ENCODE measurements at places on chromosomes 16 and 17. TPM values are rescaled to one million over a fixed set of nuclear protein-coding genes. Genes with fewer than 3 reads are reported as not detected.

- no peak for DNase-seq
These were observed 49.2 kb downstream of the CUEDC1 start for GRCh38 chr17:57905875-57906455.

DNA sequence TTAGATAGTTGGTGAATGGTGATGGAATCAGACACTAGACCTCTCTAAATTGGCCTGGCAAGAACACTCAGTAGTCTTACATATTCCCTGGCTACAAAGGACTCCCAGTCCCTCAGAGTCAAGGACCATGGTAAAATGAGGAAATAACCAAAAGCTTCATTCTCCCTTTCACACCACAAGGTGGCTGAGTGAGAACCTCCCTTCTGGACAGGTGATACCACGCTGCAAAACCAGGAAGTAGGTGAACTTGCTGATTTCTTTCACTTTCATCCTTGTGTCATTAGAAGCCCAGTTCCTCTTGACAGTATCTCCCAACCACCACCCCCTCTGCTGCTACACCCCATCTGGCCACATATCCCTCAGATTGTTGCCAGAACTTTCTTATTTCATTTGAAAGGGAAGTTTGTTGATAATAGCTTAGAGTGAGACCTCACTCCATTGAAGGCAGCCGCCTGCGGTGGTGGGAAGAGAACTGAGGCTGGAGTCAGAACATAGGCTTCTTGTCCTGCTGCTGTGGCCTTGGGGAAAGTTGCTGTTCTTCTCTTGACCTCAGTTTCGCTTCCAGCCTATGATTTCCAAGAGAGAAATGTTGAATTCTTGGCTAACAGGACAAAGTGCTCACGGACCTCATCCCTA is 290.6 kb upstream of the CCL2 start:
- no peak for DNase-seq

- no peak for DNase-seq
These were observed 12.7 kb upstream of the ZG16 start for GRCh38 chr16:29765167-29766032.

- no peak for DNase-seq
These were observed 60.8 kb downstream of the MSI2 start for GRCh38 chr17:57317079-57317478.

The FLYWCH2 gene
- polyA plus RNA-seq: 66.3 TPM

The TNFRSF13B gene
- polyA plus RNA-seq: not detected

The SSTR5 gene
- polyA plus RNA-seq: not detected

DNA sequence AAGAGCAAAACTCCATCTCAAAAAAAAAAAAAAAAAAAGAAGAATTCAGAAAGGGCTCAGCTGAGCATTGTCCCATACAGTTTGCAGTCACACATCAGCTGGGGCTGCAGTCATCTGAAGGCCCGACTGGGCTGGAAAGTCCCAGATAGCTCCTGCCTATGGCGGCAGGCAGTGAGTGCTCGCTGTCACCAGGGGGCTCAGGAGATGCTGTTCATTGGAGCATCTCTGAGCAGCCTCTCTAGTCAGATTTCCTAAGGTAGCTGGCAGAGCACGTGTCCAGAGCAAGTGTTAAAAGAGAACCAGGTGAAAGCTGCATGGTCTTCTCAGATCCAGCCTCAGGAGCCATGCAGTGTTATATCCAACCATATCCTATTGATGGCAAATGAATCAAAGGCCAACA is 75.8 kb downstream of the WSCD1 start:
- no peak for DNase-seq

DNA sequence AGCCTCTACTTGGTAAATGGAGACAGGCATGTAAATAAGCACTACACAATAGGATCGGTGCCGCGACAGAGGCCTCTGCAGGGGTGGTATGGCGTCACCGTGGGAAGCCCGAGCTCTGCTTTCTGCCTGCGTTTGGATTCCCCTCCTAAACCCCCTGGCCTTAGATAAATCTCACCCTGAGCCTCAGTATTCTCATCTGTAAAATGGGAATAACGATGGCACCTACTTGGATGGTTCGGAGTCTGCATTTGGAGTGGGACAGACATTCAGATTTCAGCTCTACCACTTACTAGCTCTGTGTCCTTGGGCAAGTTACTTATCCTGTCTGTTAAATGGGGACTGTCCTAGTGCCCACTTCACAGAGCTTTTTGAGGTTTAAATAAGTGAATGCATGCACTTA is 42.8 kb upstream of the TNRC6A start:
- no peak for DNase-seq

The TBC1D26 gene
- 0.04 TPM for polyA plus RNA-seq

- DNase-seq: no peak
These were observed 230.7 kb upstream of the CCL2 start for GRCh38 chr17:34024386-34024785.

The KRT36 gene
- polyA plus RNA-seq: not detected

DNA sequence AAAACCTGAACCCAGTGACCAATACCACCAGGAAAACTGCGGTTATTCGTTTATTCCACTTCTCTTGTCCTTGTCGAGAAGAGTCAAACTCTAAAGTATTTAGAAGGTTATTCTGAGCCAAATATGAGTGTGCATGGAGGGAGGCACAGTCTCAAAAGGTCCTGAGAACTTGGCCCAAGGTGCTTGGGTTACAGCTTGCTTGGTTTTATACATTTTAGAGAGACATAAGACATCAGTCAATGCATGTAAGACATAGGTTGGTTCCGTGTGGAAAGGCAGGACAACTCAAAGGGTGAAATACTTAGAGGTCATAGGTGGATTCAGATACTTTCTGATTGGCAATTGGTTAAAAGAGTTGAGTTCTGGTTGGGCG is 681 bp upstream of the TRAP1 start:
- no peak for DNase-seq

The OR2C1 gene
- polyA plus RNA-seq: 0.05 TPM

GRCh38 chr16:58018803-58019202 is 6.8 kb upstream of the MMP15 start:
- DNase-seq: no peak

The SP2 gene
- 13.8 TPM for polyA plus RNA-seq

The TEKT3 gene
- polyA plus RNA-seq: 0.59 TPM

The MAF gene
- polyA plus RNA-seq: 0.04 TPM

The NPB gene
- polyA plus RNA-seq: 1.2 TPM

The KRT26 gene
- polyA plus RNA-seq: not detected

GRCh38 chr16:85759136-85759535 is 8.2 kb upstream of the C16orf74 start:
- DNase-seq: no peak

DNA sequence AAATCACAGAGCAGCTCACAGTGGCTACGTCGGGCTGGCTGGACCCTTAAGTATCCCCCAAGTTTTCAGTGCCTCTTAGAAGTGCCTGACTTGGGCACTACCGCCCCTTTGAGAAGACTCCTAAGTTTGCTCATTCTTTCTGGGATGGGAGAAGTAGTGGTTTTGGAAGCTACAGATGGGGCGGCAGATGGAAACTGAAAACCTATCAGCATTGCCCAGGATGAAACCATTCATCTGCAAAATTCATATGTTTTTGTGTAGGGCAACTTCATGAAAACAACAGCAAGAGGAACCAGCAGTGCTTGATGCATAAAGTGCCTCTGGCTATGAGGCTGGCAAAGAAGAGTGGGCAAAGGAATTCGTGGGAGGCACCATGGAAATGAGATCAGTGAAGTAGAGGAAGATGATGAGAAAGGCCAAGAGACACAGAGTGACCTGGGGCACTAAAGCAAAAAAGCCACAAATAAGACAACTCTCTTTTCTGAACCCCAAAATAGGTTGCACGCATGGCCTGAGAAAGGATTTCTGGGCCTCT is 277.1 kb downstream of the XYLT1 start:
- no peak for DNase-seq

The PNPO gene
- polyA plus RNA-seq: 13.9 TPM

- peak; percentile 17 for DNase-seq
These were observed 38.2 kb upstream of the PIRT start for GRCh38 chr17:10875984-10876555.
